ENCODE measurements at places on chromosomes 6 and 20. TPM values are rescaled to one million over a fixed set of nuclear protein-coding genes. Genes with fewer than 3 reads are reported as not detected.

KHDC1L gene
- total RNA-seq = not detected

RGL2 gene
- total RNA-seq = 66.0 TPM

PDE10A gene
- not detected for total RNA-seq

HLA-DQA2 gene
- total RNA-seq = 0.35 TPM

CEP85L gene
- total RNA-seq = 101 TPM

HMGN3 gene
- 36.0 TPM for total RNA-seq

RUNX2 gene
- 22.4 TPM for total RNA-seq

SLCO4A1 gene
- total RNA-seq = 6.0 TPM

PRPH2 gene
- total RNA-seq = 0.12 TPM

PRRT1 gene
- 3.3 TPM for total RNA-seq

Data from T-cell (primary cell).